Fibroblast of skin of abdomen (primary cell): ENCODE measurements at places on chromosomes 3 and 15.
A peak's percentile ranks its signal among the peaks of the same experiment; 100 is the strongest.

GRCh38 chr15:63947228-63947627, 99.1 kb downstream of the DAPK2 start:
- no peak for DNase-seq

DNA sequence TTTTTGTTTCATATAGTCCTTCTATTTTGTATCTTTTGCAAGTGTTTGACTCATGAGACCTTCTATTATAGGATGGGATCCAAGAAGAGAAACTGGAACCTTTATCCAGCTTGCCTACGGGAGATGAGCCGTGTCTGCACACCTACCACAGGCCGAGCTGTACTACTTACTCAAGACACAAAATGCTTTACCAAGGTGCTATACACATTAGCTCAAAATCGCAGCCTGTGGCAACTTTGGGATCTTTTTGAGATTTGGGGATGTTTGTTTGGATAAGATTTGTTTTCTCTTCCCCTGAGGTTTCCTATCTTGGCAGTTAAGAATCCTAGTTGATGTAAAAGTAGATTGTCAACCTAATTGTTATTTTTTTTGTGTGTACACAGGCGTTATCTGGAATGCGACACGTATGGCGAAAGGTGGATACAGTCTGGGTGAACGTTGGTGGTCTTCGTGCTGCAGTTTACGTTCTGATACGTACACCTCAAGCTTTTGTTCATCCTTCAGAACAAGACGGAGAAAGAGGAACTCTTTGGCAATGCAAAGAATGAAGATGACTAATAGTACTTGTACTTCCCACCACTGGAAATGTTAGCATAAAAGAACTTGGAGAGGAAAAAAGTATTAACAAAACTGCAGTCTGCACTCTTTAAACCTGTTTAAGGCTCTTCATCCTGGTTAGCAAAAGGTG, 13.1 kb upstream of the SETD5 start:
- peak; percentile 35 for DNase-seq

DNA sequence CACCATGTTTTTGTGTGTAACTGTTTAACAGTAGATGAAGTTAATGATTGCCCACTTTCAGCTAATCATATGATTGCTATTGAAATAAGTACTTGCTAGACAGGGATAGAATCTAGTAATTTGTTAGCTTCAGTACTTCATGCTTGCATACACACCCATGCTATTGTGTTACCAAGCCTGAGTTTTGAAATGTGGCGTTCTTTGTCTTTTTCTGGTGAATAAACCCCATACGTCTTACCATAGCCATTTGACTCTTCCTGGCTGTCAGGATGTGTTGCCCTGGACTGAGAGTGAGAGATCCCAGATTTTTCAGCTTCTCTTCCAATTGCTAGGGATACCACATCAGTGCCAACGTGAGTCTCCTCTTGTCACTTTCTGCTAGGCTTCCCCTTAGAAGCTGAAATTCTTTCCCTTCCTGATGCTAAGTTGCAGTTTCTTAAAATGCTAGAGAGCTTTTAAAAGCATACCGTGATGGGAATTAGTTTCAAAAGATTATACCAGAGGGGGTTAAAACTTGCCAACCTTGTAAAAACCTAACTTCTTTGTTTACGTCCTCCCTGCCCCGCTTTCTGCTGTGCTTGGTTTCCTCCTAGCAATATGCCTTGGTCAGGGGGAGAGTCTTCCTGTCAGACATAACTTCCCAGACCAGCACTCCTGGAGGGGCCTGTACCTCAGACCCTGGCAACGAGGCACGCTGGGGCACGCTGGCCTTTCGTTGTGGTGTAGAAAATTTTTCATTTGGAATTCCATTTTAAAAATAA, 62.9 kb upstream of the ULK4 start:
- no peak for DNase-seq

DNA sequence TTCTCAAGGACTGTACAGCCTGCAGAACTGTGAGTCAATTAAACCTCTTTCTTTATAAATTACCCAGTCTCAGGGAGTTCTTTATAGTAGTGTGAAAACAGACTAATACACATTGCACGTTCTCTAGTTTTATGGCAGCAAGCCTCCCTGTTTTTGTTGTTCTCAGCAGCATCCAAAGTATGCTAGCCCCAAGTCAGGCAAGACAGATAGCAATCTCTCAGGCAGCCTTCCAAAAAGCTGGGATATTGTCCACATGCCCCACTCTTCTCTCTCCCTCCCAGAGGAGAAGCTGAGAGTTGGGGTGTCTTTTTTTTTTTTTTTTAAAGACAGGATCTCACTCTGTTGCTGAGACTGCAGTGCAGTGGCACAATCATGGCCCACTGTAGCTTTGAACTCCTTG, 130.6 kb downstream of the ISL2 start:
- no peak for DNase-seq

- DNase-seq, result no peak
These were observed 75.0 kb downstream of the CORO2B start for GRCh38 chr15:68653801-68654200.

GRCh38 chr3:154517404-154517803, 87.4 kb upstream of the GPR149 start:
- DNase-seq, result no peak

DNA sequence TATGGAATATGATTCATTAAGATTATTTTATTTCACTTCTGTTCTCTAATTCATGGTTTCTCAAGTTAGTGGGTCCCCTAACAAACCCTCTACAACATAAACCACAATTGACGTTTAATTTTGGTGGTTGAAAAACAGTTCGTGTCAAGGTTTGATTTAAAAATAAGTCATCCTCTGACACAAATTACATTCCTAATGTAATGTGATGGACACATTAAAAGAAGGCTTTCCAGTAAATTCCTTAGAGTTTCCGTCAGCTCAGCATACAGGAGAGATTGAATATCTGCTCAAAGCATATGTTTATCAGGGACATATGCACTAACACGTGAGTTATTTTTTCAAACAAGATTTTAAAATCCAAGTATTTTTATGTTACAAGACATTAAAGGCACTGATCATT, 626.5 kb upstream of the ADAMTS9 start:
- peak; percentile 72 for DNase-seq

GRCh38 chr3:102885289-102885688, 450.5 kb downstream of the ZPLD1 start:
- DNase-seq, result no peak

DNA sequence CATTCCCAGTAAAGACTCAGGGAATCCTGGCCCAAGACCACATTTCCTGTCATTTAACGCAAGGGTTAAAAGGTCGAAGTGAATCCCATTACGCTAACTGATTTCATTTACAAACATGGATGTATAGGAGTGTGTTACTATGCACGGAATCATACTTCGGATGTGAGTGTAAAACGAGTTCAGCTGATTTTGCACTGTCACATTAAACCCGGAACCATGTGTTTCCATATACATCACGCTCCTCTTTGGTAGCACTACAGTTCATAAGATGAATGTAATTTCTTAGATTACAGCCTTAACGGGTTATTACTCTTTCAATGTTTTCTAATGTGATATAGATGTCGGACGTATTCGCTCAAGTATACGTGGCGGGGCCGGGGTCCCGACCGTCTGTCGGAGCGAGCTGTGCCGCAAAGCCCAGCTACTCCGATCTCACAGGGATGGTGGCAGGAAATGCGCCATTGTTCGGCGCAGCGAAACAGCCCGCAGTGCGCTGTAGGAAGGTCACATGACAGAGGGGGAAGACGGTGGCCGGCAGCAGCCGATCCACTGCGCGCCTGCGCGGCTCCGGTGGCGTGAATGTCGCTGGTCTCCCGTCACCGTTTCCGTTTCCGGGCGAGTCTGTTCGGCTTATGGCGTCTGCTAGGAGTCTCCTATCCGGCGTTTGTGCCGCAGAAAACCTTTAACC, 97.3 kb downstream of the NPAP1 start:
- DNase-seq, result peak; percentile 86

DNA sequence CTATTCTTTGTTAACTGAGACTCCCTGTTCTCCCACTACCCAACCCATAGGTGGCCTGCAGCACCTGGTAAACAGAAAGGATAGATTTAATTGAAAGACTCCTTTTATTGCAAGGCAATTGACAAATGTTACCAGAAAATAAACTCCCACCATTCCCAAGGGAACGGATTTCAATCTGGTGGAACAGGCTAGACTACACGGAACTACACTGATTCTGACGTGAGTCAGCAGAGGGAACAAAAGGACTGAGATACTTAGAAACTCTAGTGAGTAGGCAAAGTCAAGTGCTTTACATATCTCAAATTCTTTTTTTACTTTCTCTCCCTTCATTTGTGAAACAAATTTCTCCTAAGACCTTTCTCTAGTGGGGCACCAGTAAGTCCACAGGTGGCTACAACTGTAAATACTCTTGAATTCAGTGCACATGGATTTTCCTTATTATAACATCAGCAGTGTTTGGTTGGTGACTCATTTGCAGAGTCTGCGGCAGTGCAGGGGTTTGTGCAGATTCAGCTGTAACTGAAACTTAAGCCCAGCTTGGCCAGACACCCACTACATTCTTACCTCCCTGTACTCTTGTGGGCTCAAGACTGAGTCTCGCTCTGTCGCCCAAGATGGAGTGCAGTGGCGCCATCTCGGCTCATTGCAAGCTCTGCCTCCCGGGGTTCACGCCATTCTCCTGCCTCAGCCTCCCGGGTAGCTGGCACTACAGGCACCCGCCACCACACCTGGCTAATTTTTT, 34.3 kb upstream of the PLSCR2 start:
- peak; percentile 92 for DNase-seq

DNA sequence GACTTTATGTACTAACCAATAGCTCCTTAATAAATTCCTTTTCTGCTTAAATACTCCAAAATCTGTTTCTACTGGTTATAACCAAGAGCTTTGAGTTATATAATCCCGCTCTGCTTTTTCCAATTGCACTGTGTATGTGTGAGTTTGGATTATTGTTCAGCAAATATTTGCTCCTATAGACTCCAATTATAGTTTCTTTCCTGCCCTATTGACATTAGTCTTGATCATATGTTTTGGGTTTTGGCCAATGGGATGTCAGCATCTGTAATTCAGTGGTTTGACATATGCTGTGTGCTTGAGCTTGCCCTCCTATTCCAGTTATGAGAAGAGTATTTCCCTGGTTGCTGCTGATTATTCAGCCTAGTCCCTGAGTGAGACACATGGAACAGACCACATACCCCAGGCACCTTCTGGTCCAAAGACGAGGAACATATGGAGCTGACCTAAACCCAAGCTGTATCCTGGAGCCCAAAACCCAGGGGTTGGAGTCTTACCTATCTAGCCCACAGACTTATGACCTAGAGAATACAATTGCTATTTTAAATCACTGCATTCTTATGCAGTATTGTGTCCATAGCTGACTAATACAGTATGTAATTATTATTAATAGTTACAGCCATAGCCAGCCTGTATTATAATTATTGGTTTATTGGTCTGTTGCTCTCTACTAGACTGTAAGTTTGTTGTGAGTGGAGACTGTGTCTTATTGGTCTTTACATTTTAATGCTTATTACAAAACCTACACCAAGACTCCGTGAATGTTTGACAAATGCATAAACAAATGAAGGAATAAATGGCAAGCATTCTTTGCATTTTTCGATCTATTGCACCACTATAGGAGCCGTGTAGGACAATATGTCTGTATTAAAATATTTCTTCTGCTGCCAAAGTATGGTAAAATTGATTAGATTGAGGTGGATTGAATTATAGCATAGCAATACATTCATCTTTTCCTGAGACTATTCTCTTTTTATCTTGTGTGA, 11.7 kb upstream of the ZNF280D start:
- DNase-seq, result peak; percentile 38

DNA sequence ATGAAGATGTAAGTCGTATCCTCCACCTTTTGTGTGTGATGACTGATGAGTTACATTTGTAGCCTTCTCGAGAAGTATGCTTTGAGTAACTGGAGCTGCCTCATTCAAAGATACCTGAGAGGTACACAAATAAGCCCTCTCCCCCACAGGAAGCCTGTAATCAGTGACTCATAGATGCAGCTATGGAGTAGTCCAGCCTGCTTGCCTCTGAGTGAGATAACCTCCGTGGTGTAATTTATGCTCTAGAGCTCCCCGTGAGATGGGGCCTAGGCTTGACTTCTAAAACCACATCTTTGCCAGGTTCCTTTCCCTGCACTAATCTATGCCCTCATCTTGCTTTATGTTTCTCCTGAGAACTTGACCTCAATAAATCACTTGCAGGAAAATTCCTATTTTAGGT, 291.7 kb downstream of the SUCLG2 start:
- peak; percentile 14 for DNase-seq

GRCh38 chr15:101450403-101451265, 38.9 kb downstream of the PCSK6 start:
- DNase-seq, result no peak

DNA sequence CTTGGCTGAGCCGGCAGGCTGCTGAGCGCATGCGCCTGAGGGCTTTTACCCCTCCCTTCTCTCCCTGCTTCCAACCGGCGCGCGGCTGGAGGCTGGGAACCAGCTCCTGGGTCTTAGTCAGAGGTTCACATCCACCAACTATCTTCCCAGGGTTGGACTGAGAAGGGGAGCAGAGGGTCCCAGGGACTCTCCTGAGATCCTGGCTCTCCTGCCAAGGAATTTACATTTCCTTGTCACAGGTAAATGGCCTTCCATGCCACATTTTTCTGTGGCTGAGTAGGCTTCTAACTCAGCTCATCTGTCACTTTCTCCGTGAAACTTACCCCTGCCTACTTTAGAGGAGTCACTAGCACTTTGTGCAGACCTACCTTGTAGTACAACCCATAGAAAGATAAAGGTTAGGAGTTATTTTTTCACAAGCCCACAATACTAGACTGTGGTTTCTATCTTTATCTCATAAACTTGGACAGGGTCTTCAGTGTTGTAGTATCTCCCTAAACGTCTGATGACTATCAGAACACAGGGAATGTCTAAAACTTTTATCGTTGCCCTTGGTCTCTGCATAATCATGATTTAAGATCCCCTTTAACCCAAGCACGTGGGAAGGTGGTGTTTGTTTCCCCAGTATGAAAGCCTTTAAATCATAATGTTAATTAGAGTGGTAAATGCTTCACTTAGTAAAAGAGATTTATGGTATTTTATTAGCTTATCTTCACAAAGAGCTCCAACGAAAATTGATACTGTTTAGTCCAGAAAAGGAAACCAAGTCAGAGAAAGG, 638 bp upstream of the TBC1D5 start:
- no peak for DNase-seq

- DNase-seq, result no peak
These were observed 70.3 kb downstream of the NUP210 start for GRCh38 chr3:13349823-13350222.

DNA sequence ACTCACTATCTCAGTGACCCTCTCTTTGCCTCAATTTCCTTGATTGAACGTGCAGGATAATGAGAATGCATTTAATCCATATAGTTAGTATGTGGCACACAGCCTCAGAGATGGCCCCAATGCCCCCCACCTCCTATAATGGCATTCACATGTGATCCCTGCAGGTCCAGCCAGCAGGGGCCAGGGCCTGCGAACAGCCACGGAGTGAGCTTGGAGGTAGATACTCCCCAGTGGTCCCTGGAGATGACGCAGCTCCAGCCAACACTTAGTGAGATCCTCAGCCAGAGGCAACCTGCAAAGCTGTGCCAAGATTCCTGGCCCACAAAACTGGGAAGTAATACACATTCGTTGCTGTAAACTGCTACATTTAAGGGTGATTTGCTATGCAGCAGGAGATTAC, 184.9 kb upstream of the NSMCE3 start:
- DNase-seq, result no peak

DNA sequence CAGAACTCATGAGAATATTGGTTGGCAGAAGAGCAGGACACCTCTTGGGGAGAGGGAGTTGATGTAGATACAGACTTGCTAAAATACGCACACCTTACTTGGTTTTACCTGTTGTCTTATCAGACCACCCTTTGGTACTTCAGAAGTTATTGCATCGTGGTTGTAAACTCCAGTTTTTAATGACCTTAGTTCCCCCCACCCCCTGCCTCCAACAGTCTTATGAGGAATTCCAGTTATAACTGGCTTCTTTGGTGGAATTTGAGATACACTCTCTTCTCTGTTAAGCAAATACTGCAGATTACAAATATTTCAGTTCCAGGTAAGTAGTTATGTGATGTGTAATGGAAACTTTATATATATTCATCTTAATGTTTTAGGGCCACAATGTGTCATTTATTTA, 5.0 kb downstream of the SLC25A38 start:
- no peak for DNase-seq
